Effector memory CD8-positive, alpha-beta T cell (primary cell): ENCODE measurements at places on chromosomes 4 and X.

DNA sequence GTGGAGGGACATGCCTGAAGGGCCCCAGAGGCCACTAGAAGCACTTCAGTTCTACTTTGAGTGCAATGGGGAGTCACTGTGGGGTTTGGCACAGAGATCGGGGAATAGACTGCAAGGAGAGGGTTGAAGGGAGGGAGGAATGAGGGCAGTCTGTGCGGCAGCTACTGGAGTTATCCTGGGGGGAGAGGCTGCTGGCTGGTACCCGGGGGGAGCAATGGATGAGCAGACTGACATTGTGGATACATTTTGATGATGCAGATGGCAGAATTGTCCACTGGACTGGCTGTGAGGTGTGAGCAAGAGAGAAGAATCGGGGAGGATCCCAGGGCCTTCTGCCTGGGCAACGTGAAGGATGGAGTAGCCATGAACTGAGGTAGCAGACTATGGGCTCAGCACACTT, 2.8 kb upstream of the MAMLD1 start:
- DNase-seq, result no peak

GRCh38 chrX:15672881-15673280, 8.3 kb upstream of the CLTRN start:
- no peak for DNase-seq

DNA sequence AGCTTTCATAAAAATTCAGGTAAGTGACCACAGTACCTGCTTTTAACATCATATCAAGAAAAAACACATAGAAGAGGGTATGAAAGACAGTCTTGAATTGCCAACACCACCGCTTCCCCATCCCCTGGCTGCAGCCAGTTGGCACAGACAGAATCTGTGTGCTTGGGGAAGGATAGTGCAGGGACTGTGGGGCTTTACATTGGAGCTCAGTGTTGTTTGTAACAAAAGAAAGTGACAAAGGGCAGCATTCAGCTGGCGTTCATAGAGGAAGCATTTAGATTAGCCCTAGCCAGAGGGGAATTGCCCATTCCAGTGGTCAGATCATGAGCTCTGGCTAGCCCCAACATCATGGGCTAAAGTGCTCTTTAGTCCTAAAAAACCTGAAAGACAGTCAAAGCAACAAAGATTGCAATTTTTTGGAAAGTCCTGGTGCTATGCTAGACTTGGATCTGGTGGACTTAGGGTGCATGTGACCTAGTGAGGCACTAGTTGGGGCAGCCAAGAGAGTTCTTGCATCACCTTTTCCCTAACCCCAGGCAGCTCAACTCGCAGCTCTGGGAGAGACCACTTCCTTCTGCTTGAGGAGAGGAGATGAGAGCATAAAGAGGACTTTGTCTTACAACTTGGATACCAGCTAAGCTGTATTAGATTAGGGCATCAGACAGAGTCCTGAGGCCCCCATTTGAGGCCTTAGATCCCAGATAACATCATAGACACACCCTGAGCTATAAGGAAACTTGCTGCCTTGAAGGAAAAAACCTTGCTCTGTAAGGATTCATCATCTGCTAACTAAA, 1602.4 kb upstream of the ADGRL3 start:
- no peak for DNase-seq

GRCh38 chrX:41031256-41031967, 53.8 kb upstream of the USP9X start:
- no peak for DNase-seq

DNA sequence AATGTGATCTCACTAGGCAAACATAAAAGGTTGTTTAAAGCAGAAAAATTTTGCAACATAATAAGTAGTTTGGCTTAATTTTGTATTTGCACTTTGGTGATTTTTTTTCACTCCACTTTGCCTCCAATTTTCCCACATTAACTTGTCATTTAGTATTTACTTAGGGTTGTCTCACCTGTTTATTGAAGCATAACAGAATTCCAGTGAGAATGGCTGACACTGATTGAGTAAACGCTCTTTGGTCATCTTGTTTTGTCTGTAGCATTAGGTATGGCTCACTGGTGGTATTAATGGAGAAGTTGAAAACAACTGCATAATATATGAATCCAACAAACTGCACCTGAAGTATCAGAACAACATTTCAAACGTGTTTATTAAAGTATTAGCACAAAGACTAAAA, 799.5 kb upstream of the ADGRL3 start:
- DNase-seq, result no peak

DNA sequence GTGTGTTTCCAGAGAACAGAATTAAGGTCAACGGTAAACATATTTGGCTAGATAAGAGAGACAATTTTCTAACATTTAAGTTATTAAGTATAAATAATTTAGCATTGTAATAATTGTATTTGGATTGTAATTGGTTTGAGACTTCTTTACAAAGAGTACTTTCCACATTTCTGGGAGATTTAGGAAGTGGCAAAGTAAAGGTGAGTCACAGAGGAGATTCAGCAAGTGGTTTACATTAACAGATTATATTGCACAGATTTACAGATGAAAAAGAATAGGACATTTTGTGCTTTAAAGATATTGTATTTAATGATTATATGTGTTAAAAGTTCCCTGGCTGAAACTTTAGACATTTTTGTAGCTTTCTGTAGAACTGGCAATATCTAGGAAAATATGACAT, 584.4 kb upstream of the AADAT start:
- no peak for DNase-seq

- no peak for DNase-seq
These were observed 25.4 kb upstream of the PPP2R2C start for GRCh38 chr4:6497796-6498195.

- DNase-seq, result no peak
These were observed 3.5 kb downstream of the CXCL2 start for GRCh38 chr4:74095482-74095881.

- no peak for DNase-seq
These were observed 201.9 kb upstream of the AGTR2 start for GRCh38 chrX:115968436-115969252.

DNA sequence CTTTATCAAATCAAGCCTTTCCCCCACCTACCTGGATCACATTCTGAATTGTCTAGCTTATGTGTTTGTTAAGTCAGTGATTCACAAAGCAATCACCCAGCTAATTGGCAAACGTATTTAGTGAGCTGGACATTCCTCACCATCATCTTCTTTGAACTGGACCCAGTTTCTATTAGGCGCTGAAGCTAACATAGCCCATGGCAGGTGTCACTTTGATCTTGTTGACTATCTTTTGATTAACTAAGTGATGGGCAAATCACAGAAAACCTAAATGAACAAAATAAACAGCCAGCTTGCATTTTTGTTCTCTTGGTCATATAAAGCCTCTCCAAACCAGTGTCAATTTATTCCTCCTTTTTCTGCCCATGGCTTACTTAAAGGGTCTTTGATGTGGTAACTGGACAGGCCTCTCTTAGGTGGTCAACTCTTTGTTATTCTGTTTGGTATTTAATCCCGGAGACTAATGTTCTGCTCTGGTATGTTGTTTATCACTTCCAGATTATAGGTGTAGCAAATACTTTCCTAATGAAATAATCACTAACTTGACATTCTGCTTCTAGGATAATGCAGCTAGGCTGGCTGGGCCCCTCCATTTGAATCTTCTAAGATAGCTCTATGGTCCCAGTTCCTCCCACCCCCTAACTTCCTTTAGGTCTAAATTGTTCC, 105.3 kb upstream of the SMIM10 start:
- no peak for DNase-seq

DNA sequence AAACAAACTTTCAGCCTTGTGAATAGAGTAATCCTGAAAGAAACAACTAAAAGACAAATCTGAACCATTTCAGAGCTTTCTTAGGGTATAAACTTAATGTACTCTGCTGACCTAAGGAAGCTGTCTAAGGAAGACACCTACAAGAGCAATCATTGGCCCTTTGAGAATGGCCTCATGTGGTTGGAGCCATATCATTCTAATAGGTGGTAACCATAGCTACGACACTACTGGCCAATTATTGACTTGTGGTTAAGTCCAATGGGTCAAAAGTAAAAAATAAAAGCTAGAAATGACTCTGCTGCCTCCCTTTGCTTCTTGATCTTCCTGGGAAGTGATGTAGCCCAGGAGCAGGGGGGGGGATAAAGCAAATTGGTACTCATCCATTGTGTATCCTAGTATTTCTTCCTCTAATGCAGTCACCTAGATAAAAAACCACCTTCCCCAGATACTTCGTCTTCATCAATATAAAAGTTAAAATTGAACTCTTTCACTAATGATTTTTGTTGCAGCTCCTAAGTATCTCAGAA, 547.0 kb downstream of the ARAP2 start:
- DNase-seq, result no peak
